Kidney epithelial cell (primary cell): ENCODE measurements at places on chromosomes 2 and 18.
A peak's percentile ranks its signal among the peaks of the same experiment; 100 is the strongest.

GRCh38 chr18:79030680-79031079, 38.5 kb upstream of the ATP9B start:
- no peak for DNase-seq

GRCh38 chr2:241576293-241576654, 17.7 kb downstream of the BOK start:
- no peak for DNase-seq

DNA sequence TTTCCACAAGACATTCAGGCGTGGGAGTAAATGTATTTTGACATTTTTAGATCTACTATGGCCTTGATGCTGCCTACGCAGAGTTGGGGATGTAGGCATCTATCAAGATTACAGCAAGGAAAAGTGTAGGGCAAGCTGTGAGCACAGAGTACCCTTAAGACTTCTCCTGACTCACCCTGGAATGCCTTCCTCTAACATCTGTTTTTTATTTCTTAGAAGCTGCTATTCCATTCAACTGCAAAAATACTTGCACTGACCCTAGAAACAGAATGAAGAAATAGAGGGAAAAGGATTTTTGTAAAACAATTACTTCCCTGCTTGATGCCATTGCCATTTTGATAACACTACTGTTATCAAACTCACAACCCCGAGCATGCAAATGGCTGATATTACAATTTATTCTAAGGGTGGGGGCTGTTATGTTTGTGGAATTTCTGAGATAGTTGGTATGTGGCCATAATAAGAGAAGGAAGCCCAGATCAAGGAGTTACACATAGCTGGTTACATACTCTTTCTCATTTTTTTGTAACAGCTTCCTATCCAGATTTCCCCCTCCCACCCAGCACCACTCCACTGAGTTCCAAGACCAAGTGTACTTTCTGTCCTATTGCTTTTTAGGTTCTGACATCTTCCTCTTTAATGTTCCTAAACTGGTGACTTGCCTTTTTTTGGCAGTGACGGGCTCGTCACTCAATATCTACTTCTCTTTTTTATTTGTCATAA, 6.0 kb upstream of the ROCK1 start:
- no peak for DNase-seq

- no peak for DNase-seq
Measured at GRCh38 chr18:78769502-78770105, 210.0 kb upstream of the SALL3 start.

- no peak for DNase-seq
Measured at GRCh38 chr2:166074430-166074829, 53.4 kb downstream of the SCN1A start.

DNA sequence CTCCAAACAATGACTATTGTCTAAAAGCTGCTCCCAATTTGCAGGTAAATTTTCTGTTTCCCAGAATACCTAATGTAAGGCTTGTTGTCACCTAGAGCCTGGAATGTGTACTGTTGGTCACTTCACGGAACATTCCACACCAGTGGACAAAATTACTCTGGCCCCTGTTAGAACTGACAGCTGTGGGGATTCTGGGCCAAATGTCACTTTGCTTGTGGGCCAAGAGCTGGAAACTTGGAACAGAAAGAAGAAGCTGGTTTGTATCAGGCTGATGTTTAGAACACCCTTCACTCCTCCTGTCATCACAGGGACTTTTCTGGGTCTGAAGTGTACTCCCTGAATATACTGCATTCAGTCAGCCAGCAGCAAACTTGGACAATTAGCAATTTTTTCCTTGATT, 495.6 kb upstream of the SYT4 start:
- DNase-seq, result no peak

GRCh38 chr2:107553539-107553938, 273.2 kb upstream of the RGPD4 start:
- no peak for DNase-seq

- no peak for DNase-seq
Measured at GRCh38 chr2:5528706-5529105, 163.5 kb upstream of the SOX11 start.

DNA sequence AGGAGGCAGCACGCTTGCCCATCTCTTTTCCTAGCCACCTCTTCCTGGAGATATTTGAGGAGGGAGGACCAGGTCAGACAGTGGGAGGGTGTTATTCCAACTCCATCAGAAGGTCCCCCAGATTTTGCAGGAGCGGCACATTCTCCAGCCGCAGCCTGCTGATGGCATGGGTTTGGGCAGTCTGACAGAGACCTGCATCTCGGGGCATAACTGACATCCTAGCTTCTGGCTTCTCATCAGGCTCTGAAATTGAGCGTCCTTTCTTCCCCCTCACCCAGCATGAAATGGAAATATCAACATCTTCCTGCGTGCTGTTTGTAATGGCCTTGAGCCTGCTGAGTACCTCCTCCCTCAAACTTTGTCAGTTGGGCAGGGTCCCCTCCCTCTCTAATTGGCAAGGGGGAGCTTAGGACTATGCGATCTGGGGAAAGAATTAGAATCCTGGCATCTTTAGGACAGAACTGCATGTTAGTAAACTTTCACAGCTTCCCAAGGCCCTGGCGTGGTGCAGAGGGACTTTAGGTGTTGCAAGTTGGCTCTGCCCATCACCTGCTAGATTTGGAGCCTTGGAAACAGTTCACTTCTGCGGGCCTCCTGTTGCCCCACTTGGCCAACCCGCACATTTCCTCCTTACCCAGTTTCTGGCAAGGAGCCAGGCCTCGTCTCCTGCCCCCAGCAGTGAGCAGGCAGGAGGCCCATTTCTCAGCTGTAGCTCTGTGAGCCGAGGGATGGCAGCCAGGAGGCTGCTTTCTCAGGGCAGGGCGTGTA, 2.2 kb downstream of the ITM2C start:
- DNase-seq, result no peak

DNA sequence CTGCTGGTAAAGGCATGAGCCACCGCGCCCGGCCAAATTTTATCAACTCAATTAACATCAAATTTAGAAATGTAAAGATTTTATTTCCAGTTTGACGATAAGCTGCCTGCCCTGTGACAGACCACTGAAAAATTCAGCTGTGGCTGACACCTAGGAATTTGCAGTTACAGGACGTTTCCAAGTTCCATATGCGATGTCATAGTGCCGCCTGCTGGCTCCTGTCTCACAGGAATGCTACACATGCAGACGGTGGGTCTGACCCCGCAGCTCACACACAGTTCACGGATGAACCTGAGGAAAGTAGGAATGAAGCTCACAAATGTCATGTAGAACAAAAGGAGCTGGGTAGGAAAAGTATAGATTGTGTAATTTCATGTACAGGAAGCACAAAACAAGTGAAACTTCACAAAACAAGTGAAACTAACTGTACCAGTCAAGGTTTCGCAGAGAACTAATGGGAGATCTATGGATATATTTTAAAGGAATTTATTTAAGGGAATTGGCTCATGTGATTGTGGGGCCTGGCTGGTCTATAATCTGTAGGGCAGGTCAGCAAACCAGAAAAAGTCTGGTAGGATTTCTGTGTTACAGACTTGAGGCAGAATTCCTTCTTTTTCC, 13.2 kb upstream of the SEH1L start:
- peak; percentile 47 for DNase-seq

DNA sequence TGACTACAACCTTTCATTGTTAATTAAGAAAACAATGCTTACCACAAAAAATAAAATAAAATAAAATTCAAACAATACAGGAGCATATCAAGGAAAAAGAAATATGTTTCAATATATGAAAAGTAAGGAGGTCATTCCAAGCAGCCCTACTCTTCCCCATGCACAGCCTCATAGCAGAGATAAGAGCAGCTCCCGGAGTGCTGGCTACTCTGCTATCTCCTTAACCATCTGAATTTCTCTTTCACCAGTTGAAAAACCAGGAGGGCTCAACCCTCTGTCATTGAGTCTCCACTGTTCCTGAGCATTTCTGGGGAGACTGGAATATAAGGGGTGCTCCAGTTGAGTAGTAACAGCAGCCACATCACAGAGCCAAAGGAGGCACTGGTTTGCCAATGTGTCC, 201.4 kb downstream of the TCF4 start:
- no peak for DNase-seq

DNA sequence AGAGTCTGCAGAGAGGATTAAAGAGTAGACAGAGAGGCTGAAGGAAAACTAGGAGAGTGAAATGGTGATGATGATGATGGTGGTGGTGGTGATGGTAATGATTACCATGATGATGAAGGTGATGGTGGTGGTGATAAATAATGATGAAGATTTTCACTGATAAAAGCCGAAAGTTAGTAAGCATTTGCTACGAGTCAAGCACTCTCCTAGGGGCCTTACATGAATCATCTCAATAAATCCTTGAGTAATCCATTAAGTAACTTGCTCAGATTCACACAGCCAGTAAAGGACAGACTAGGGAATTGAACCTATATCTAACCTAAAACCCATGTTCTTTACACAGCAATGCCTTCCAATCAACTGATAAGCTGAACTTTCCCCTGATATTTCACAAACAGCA, 106.7 kb upstream of the PGAP1 start:
- DNase-seq, result no peak

GRCh38 chr18:24538414-24539264, 78.2 kb downstream of the HRH4 start:
- DNase-seq, result no peak

- DNase-seq, result no peak
Measured at GRCh38 chr2:109471658-109472057, 142.1 kb downstream of the SEPTIN10 start.

DNA sequence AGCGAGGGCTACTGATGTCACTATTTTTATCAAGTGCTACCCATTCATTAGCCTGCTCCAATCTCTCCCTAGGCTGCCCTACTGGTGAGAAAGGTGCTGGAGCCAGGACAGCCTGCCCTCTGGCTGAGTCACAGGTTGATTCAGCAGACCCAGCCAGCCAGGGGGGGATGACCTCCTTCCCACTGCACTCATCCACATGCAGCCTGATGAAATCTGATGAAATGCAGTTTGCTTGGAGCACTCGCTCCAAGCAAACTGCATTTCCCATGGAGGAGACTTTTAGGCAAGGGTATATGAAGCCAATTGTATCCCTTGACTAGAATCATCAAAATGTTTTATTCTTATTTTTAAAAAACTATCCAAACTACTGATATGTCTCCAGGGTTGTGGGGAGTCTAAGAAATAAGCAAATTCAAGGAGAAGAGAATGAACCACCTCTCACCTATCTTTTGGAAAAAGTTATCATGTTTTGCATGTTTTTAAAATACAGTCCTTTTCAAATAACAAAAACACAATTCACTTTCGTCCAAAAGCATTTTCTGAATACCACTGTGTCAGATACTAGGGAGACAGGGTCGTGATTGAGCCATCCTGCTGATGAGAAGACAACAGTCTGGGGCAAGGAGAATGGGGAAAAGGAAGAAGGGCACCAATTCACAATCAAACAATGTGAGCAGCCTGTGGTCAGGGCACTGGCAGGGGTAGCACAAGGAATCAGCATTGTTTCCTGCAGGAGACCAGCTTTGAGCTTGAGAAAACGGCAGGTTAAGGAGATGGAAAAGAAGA, 128.3 kb downstream of the AFF3 start:
- peak; percentile 93 for DNase-seq

- DNase-seq, result no peak
Measured at GRCh38 chr2:128690869-128691268, 372.2 kb upstream of the HS6ST1 start.

DNA sequence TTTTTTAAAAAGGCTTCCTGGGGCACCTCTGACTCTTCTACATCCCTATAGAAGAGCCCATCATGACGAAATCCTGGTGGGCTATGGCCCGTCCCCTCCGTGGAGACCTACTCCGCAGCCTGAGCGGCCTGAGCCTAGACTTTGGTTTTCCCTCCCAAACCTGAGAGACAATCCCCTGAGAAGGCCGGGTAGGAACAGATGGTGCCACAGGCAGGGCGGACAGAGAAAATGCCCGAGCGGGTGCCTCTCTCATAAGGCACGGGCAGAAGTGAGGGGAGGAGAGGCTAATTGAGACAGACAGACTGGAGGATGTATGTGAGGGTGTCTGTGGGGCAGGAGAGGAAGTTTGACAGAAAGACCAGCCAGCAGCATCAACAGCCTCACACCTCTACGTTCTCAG, 20.2 kb upstream of the SFXN5 start:
- DNase-seq, result no peak

DNA sequence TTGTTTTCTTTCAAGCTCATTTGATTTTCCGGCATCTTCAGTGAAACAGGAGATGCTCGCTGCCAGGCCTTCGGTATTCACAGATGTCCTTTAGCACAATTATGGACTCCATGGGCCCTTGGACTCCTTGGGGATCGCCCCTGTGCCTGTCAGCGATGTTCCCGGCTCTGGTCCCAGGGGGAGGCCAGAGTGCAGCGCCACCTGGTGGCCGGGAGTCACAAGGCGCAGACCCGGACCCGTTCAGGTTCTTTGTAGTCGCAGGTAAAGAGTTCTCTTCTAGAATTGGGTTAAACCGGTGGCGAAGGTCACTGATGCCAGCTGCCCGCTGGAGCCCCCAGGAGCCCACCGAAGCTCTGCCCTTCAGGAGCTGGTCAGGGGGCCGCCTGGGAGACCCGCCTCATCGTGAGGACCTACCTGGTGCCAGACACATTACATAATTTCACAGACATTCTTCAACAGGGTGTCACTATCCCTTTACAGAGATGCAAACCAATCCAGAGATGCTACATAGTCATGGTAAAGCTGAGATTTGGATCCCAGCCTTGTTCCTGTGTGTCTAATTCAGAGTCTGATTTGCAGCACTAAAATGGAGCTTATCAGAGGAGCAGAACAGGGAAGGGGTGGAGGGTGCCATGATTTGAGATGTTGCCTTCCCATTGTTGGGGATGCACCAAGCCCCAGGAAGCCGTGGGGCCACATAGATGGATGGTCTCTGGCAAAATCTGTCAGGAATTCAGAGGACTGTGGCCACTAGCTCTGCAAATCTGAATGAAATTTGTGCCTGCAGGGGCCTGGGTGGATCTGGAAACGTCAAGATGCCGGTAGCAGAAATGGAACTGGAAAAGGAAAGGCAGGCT, 6.0 kb upstream of the INPP5D start:
- DNase-seq, result no peak

- DNase-seq, result no peak
Measured at GRCh38 chr2:37456479-37456878, 112.0 kb downstream of the QPCT start.

GRCh38 chr2:205089958-205090357, 544.7 kb downstream of the PARD3B start:
- DNase-seq, result no peak

GRCh38 chr2:70523996-70524965, 29.3 kb downstream of the TGFA start:
- peak; percentile 88 for DNase-seq

GRCh38 chr18:662197-662596, 4.7 kb downstream of the TYMS start:
- no peak for DNase-seq

- DNase-seq, result peak; percentile 2
Measured at GRCh38 chr18:22136395-22136794, 33.0 kb upstream of the GATA6 start.

- no peak for DNase-seq
Measured at GRCh38 chr2:67234440-67234839, 162.7 kb upstream of the ETAA1 start.

DNA sequence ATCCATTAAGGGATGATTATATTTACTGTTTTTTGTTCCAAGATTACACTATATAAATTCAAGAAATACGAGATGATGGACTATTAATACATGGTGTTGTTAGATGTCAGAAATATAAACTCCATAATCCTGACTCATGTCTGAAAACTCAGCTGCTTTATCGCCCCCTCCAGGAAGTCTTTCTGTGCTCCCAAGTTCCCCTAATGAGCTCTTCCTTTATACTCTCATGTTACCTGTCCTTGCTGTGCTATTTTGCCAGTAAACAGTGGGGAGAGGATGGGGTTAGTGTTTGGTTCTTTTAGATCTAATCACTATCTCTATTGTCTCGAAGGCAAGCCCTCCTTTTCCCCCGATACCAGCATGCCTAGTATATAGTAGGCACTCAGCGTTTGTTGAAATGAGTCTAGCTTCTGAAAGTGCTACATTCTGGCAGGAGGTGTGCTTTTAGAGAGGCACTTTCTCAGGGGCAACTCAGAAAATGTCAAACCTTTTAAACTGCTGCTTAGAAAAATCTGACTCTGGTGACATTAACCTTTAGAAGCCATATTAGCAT, 21.4 kb upstream of the BARD1 start:
- no peak for DNase-seq
